ENCODE measurements at places on chromosomes 7 and 10.

GRCh38 chr7:120947980-120948379, 2.6 kb upstream of the ING3 start:
- DNase-seq, result no peak

GRCh38 chr10:118983263-118983662, 46.3 kb upstream of the NANOS1 start:
- no peak for DNase-seq

- no peak for DNase-seq
These were observed 13.7 kb upstream of the CPA1 start for GRCh38 chr7:130366564-130366963.

- no peak for DNase-seq
These were observed 58.7 kb downstream of the AOC1 start for GRCh38 chr7:150910996-150911422.

DNA sequence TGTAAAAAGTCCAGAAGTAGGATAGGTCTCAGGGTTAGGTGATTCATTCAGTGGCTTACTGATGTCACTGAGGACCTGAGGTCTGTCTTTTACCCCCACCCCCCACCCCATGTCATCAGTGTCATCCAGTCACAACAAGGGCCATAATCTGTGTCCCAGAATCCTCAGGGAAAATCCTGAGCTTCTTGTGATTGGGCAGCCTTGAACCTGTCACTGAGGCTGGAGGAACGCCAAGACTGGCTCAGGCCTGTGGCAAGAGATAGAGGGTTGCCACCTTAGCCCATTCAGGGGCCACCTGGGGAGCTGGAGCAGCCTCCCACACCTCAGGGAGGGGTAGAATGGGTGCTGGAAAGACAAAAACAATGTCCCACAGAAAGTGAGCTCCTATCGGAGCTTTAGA, 29.7 kb downstream of the NUB1 start:
- no peak for DNase-seq

- DNase-seq, result no peak
These were observed 233.0 kb downstream of the PTN start for GRCh38 chr7:137110535-137110934.

- no peak for DNase-seq
These were observed 105.7 kb downstream of the RAPGEF5 start for GRCh38 chr7:22251281-22251680.

DNA sequence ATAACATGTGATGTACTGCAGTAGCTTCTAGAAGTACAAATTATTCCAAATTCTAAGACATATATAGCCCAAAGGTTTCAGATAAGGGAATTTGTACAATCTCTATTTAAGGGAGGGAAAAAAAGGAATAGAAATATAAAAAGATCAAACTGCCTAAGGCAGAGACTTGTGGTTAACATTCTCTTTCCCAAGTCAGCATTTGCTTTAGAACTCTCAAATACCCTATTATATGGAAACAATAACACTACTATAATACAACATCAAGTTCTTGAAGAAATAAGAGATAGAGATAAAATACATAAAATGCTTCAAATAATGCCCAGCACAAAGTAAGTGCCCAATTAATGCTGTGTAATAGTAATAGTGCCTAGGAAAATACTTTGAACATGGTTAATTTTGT, 123.1 kb downstream of the CRPPA start:
- no peak for DNase-seq

GRCh38 chr10:132096223-132096622, 30.5 kb downstream of the JAKMIP3 start:
- DNase-seq, result no peak

DNA sequence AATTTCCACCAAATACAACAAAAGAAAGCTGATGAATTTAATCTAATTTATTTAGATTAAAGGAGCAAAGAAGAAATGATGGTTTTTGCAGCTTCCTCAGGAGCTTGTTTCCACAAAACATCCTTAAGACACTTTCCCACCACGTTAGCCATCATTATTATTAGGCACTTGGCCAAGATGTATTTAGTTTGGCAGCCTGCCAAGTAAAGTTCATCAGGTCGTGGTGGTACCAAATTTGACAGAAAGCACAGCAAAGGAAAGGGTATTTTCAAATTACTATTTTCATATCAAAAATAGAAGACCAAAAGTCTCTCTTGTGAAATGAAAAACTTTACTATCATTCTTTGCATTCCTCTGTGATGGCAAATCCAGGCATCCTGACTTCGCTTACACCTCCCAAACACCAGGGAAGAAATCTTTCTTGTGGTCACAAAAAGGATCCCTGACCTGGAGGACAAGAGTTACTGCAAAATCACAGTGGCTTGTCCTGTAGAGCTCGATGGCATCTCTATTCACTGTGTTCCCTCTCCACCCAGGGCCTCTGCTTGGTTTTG, 123.1 kb upstream of the INHBA start:
- DNase-seq, result no peak

GRCh38 chr7:118502235-118502634, 277.7 kb downstream of the ANKRD7 start:
- DNase-seq, result no peak

DNA sequence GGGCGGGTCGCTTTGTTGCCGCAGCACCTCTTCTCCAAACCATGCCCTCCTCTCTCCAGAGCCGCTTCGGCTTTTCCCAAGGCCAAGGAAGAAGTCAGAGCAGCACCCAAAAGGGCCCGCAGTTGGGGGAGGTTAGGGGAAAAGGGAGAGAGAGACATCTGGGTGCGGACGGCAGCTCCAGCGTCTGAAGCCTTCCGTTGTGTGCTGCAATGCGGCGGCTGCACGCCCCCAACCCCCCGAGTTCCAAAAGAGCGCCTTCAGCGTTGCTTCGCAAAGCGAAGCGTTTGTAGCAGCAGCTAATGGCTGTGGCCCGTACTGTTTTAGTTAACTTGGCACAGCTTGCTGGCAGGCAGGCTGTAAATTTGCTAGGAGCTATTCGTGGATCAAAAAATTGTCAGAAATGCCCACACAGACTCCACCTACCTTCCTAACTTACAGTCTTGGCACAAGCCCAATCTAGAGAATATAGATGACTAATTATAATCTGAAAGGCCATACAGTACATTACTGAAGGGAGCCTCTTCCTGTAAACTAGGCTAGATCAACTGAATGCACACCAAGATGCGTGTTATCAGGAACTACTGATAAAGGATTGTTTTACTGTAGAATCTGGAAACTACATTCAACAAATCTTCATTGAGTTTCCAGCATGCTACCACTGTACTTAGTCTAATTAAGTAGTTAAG, 1.1 kb upstream of the KBTBD2 start:
- peak; percentile 17 for DNase-seq

DNA sequence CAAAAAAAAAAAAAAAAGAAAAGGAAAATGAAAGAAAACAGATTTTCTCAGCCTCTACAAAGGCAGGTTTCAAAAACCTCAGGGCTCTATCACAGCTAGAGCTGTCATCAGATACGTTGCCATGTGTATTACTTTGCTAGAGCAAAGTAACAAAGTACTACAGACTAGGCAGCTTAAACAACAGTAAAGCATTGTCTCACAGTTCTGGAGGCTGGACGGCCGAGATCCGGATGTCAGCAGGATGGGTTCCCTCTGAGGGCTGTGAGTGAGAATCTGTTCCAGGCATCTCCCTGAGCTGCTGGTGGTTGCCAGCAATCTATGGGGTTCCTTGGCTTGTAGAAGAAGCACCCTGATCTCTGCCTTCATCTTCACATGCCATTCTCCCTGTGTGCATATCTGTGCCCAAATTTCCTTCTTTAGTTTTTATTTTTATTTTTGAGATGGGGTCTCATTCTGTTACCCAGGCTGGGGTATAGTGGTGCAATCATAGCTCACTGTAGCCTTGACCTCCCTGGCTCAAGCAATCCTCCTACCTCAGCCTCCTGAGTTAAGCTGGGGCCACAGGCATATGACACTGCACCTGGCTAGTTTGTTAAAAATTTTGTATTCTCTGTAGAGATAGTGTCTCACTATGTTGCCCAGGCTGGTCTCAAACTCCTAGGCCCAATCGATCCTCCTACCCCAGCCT, 48.9 kb upstream of the KDM7A start:
- no peak for DNase-seq

DNA sequence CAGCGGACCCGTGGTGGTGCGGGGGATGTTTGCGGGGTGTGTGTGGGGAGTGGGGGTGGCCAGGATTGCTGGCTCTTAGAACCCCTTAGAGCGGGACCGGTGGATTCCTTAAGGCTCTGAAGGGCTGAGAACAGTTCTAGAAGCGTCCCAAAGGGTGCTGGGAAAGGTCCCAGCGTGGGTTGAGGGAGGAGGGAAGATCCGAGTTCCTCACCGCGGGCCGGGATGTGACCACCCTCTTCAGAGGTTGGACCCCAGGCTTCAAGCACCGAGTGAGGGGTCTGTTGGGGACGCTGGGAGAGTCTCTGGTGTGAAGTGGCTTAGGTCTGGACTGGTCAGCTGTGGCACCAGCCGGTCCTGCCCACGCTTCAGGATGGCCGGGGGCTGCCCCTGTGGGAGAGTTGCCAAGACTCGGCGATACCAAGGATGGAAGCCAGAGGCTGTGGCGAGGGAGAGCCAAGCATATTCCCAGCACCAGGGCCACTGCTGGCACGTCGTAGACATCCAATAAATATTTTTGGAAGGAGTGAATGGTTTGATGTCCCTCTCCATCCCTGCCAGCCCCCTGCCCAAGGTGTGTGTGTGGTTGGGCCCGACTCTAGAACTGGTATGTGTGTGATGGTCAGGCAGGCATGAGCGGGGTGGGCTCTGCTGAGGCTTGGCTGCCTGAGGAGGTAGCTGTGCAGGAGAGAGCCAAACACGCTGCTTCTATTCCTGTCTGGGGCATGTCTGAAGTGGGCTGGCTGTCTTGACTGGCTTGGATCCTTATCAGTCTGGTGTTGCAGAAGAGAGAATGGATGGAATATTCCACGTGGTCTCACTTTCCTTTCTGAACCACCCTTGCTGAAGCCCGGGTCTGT, 19.2 kb downstream of the ZNF775 start:
- no peak for DNase-seq

DNA sequence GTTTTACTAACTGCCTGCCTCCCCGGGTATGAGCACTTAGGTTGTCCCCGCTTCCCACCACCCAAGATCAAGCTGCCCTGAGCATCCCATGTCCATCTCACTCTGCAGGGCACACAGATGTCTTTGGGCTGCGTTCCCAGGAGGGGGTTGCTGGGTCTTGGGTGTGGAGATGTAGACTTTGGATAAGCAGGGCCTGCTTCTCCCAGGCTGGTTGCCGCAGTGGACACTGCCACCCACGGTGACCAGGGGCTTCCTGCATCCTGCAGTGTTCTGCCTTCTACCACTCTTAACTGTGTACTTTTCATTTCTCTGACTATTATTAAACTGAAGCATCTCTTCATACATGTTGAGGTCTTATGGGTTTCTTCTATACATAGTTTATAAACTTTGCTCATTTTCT, 70.0 kb downstream of the DOCK1 start:
- no peak for DNase-seq

- no peak for DNase-seq
These were observed 20.6 kb upstream of the HSPB1 start for GRCh38 chr7:76281706-76282343.

GRCh38 chr10:103100620-103101019, 92.5 kb downstream of the NT5C2 start:
- DNase-seq, result no peak

- no peak for DNase-seq
These were observed 148.5 kb downstream of the ARHGAP22 start for GRCh38 chr10:48456361-48456804.

Measured in stimulated activated CD4-positive, alpha-beta T cell treated with anti-CD3 and anti-CD28 coated beads, Interleukin-1b, Interleukin-23, amount 100 ng/mL, for 1 hour (primary cell).